Activated CD4-positive, alpha-beta T cell treated with anti-CD3 and anti-CD28 coated beads, Interleukin-2, amount 10 ng/mL, durations not matched to agents 7 days and 5 days (primary cell): ENCODE measurements at places on chromosomes 2 and 18. TPM values are rescaled to one million over a fixed set of nuclear protein-coding genes. Genes with fewer than 3 reads are reported as not detected.

GRCh38 chr2:145350011-145350410, 830.1 kb upstream of the ZEB2 start:
- DNase-seq, result no peak

DNA sequence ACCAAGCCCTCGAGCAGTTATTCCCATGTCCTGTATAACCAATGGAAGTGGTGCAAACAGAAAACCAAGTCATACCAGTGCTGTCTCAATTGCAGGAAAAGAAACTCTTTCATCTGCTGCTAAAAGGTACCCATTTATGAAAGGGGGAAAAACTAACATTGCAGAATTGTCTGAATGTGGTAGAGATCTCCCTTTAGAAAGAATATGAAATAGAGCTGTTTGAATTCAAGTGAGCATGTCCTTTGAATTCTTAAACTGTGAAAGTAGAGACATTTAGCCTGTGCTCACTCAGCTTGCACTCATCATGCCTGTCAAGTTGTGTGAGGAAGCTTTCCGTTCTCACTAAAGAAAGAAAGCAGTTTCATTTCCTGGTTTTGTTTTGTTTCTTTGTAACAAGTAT, 87.4 kb downstream of the EML4 start:
- peak; percentile 16 for DNase-seq

DNA sequence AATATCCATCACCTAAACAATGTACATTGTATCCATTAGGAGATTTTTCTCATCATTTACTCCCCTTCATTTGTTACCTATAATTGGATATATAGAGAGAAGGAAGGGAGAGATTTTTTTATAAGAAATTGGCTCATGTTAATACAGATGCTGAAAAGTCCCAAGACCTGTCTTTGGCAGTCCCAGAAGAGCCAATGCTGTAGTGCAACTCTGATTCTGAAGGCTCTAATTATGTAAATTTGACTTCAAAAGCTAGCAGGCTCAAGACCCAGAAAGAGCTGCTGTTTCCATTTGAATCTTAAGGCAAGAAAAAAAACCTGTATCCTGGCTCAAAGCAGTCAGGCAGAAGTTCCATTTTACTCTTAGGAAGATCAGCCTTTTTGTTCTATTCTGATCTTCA, 1245.5 kb upstream of the FAM98A start:
- DNase-seq, result no peak

GRCh38 chr2:31302940-31303563, 69.1 kb downstream of the EHD3 start:
- no peak for DNase-seq

- no peak for DNase-seq
Observed at GRCh38 chr2:128876986-128877983, 558.6 kb upstream of the HS6ST1 start.

DNA sequence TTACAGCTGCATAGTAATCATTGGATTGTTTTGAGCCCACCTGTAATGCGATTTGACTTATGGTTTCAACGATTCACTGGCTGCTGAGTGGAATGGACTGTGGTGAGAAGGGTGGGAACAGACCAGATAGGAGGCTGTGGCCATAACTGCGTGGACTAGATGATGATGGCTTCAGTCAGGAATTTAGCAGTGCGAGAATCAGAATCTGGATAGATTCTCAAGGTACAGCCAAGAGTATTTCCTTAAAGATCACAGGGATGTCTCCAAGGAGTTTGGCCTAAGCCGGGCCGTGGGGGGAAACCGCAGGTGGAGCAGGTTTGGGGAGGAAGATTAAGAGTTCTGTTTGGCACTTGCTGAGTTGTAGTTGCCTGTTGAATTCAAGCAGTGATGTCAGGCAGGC, 44.0 kb upstream of the CHMP1B start:
- no peak for DNase-seq

- no peak for DNase-seq
Observed at GRCh38 chr2:201807452-201807999, 1.2 kb downstream of the CDK15 start.

DNA sequence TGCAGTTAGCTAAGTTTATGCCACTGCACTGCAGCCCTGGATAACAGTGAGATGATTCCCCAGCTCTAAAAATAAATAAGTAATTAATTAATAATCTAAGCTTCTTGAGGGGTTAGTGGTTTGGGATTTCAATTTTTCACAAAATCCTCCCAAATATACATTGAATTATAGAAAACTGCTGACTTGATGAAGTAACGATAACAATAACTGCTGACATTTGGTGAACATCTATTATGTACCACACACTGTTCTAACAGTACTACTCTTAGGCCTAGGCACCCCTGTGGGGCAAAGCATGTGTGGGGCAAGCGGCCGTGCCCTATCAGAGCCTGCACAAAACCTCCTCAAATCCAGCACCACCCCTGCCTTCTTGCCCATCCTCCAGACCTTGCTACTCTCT, 245.8 kb upstream of the EPHA4 start:
- DNase-seq, result no peak

GRCh38 chr2:72822794-72823193, 3.0 kb downstream of the EXOC6B start:
- DNase-seq, result no peak

Gene VWC2L
- total RNA-seq, result not detected

Gene REG3G
- not detected for total RNA-seq

Gene UGP2
- total RNA-seq, result 140 TPM

Gene NPHP1
- total RNA-seq, result 0.17 TPM

Gene HRH4
- total RNA-seq, result 0.21 TPM

Gene PIAS2
- total RNA-seq, result 33.3 TPM

Gene POMC
- 4.1 TPM for total RNA-seq

Gene MAP3K19
- total RNA-seq, result not detected
